Cardiac muscle cell (in vitro differentiated cells and primary cell): ENCODE measurements at places on chromosomes 2 and 18. TPM values are rescaled to one million over a fixed set of nuclear protein-coding genes. Genes with fewer than 3 reads are reported as not detected.

DNA sequence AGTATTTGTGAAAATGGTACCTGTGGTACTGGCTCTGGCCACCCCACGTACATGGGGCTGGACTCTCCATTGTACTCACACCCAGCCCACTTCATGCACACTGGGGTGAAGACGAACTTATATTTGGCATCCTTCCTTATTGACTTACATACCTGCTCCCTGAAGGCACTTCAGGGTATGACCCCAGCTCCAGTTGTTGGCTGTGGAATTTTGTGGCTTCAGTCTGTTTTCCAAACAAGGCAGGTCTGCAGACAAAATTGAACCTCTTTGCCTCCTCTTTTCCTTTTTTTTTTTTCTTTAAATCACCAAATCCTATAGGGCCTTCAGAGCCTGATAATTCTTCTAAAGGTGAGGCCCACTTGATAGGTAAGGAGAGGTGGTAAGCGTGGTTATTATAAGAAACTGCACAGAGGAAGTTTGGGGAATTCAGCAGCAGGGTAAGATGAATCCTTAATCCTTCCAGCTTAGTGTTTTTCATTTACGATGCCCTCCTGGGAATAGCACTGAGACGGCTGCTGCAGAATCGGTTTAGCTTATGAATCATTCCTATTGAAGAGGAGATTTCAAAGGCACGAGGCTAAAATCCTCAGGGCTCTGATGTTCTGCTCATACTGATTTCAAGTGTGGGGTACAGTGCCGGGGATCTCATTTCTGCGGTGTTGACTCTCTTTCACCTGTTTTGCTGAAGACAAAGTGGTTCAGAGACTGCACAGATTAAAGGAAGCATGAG lies 55.2 kb downstream of the KIF5C start:
- DNase-seq, result peak; percentile 31

- DNase-seq, result no peak
Measured at GRCh38 chr18:57336343-57336742, 16.0 kb upstream of the ST8SIA3 start.

DNA sequence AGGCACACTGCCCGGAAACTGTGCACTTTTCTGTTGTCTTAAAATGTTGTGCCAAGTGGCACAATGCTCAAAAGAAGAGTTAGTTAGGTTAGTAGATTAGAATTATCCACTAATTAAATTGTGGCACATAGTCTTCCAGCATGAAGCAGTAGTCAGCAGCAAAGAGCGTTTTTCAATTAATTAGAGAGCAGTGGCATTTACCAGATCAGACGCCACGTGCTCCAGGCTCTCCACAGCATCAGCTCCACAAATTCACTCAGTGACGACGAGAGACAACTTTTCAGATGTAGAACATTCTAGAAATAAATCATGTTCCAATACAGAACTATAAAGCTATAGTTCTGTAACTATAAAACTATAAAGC lies 16.4 kb upstream of the RTTN start:
- DNase-seq, result no peak

- no peak for DNase-seq
Measured at GRCh38 chr2:161708350-161708975, 84.2 kb downstream of the SLC4A10 start.

GRCh38 chr18:43534511-43534910 lies 257.2 kb upstream of the SYT4 start:
- DNase-seq, result no peak

GRCh38 chr18:8767340-8767739 lies 62.0 kb downstream of the MTCL1 start:
- no peak for DNase-seq

GRCh38 chr2:40400336-40400953 lies 51.4 kb downstream of the SLC8A1 start:
- no peak for DNase-seq

DNA sequence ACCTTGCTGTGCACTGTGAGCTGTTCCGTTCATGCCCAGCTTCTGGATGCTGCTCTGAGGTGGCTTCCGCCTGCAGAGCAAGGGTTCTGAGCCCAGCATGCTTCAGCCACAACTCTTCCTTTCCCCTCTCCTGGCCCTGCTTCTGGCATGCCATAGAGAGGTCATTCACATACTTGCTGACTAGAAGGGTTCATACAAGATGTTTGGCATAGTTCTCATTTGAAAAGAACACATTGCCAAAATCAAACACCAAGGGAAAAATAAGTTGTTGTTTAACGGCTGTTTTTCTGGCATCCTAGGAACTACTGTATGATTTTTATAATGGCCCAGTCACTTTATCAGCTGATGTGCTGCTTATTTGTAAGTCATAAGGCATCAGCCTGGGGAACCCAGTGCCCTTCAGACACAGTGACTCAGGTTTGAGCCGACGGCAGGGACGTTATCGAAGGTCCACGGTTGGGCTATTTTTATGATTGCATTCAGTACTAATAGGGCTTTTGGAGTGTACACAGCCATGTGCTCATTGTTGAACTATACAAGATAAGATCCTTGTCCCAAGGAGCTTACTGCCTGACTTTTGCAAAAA lies 53.9 kb upstream of the CTAGE1 start:
- peak; percentile 87 for DNase-seq

DNA sequence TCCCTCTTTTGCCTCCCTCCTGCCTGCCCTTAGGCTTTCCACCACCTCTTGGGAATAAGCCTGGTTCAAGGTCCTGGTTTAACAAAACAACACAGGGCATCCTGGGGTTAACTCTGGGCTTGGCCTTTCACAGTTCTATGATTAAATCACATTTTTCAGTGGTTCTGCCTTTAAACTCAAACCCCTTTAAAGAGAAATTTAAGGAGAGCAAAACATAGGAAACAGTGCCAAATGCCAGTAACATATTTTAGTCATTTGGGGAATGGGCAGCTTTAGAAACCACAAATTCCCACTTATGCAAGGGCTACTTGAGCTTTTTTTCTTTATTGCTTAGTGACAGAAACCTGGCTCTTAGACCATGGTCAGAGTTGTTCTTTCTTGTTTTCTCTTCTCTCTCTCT lies 112.2 kb upstream of the FZD5 start:
- DNase-seq, result peak; percentile 11

DNA sequence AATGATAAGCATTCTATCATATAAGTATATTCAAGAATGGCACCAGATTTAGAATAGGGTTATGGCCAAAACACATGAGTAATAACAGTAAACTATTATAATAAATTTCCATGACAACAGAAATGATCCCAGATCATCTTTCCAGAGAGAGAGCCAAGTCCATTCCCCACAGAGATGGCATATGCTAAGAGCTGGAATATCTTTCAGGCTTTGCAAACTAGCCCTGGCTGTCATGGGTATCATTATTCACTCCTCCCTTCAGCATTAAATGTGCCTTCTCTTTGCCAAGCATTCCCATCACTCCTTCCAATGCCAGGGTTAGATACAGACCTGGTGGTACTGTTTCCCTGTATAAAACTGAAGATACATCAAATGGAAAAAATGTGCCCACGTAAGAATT lies 10.9 kb downstream of the FEZ2 start:
- no peak for DNase-seq

DNA sequence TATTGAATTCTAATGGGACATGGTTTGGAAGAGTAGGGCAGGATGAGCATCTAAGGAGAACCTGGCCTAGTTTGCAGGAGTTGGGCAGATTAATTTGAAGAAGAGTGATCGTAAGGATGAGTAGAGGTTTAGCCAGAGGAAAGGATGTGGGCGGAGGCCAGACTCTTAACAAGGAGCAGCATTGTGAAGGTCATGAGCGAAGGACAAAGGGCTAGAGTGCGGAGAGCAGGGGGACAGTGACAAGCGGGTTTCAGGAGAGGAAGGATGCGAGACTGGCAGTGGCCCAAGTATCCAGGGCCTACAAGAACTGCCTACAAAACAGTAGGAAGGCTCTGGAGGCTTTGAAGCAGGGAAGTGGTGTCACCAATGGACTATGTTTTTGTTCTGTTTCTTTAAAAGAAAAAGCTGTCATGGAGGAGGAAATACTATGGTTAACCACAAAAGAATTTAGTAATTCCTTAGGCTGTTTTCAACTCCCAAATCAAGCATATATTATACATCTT lies 20.1 kb downstream of the SLC66A3 start:
- no peak for DNase-seq

DNA sequence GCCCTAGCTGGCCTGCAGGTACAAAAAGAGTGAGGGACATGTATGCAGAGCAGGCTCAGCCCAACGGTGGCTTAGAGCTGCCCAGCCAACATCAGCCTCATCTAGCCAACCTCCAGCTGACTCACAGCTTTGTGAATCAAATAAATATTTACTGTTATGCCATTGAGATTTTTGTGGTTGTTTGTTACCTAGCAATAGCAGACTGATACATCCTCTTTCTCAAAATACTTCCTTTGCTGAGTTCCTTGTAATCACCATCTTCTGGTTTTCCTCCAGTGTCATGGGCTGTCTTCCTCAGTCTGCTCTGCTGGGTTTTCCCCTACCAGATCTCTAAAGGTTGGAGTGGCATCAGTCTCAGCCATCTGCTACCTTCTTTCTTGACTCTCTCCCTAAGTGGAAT lies 126.6 kb upstream of the SLC1A4 start:
- DNase-seq, result no peak

DNA sequence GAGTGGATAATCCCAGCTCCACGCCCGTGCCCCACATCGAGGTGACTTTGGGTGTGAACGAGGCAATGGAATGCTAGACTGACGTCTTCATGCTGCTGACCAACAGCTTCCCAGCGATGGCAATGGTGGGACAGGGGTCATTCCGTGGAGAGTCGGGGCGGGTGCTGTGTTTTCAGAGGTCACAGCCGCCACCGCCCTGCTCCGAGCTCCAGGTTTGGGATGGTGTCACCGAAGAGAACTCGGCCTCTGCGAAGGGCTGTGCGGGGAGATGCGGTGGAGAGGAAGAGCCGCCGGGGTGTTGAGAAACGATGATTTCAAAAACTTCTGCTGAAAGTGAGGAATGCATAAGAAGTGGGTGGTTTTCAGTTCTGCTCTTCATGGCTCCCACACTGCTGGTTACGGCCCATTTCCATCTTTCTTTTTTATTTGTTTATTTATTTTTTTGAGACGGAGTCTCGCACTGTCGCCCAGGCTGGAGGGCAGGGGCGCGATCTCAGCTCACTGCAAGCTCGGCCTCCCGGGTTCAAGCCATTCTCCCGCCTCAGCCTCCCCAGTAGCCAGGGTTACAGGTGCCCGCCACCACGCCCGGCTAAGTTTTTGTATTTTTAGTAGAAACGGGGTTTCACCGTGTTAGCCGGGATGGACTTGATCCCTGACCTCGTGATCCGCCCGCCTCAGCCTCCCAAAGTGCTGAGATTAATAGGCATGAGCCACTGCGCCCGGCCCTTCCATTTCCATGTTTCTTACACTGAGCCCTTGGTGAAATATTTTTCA lies 142.6 kb downstream of the RTP5 start:
- no peak for DNase-seq

- DNase-seq, result no peak
Measured at GRCh38 chr2:165219481-165219880, 15.6 kb upstream of the SCN3A start.

DNA sequence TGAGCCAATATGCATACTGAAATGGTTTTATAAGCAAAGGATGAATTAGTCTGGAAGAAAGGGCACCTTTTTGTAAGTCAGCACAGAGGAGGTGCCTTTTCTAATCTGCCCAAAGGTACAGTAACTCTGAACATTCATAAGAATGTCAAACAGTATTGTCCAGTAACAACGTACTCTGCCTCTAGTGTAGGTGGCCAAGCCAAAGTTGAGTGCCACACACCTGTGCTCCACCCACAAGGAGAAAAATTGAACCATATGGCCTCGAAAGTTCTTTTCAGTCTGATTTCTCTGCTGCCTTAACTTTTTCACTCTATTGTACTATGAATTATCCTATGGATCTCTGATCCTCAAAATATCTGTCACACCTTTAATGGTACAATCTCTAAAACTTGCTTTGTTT lies 86.8 kb downstream of the CERKL start:
- DNase-seq, result no peak

DNA sequence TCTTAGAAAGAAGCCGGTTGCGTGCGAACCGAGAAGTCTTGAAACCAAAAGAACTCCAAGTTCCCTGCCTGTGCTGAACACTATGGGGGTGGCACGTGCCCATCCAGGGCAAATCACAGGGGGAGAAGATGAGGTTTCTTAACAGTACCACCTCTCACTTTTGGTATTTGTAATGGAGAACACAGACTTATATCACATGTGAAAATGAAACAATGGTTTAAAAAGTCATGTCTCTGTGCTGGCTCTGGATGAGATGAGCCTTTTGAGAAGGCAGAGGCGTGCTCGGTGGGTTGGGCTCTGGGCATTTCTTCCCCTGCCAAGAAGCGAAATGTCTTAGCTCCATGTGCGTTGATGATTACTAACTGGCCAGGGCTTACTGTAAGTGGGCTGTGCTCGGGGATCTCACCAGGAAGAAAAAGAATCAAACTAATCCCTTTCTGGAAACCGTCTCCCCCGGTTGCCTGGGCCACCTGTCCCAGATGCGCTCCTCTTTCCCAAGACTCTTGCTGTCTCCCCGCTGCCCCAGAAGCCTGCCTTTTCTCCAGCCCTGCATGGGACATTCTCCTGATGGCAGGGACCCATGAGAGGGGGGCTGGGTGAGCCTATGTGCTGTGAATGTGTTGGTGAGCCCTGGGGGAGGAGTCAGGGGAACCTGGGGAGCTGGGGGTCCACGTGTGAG lies 252.9 kb downstream of the PRKCE start:
- DNase-seq, result no peak

Gene CRYGD
- not detected in 2 replicates for polyA plus RNA-seq

Gene SERPINE2
- 41.2 and 44.3 TPM in 2 replicates for polyA plus RNA-seq

Gene MEP1B
- polyA plus RNA-seq, result 0.34 TPM in 1 of 2 replicates, not detected in the other

Gene MYOM1
- 182 and 194 TPM in 2 replicates for polyA plus RNA-seq

Gene NABP1
- 1.2 and 8.7 TPM in 2 replicates for polyA plus RNA-seq

Gene AQP4
- not detected in 2 replicates for polyA plus RNA-seq

Gene WIPF1
- 8.3 and 18.3 TPM in 2 replicates for polyA plus RNA-seq

Gene EGR4
- polyA plus RNA-seq, result 0.31 TPM in 1 of 2 replicates, not detected in the other

Gene PLGLB2
- 0.57 and 0.60 TPM in 2 replicates for polyA plus RNA-seq
